ENCODE measurements at places on chromosomes 12 and 14.

GRCh38 chr12:12979731-12980259, 20.3 kb downstream of the HEBP1 start:
- DNase-seq: peak; percentile 96

GRCh38 chr12:102063069-102063468, 1.3 kb upstream of the WASHC3 start:
- no peak for DNase-seq

- no peak for DNase-seq
Measured at GRCh38 chr12:34392741-34393085, 370.4 kb downstream of the ALG10 start.

GRCh38 chr14:23608454-23608853, 27.7 kb upstream of the DHRS2 start:
- no peak for DNase-seq

- no peak for DNase-seq
Measured at GRCh38 chr12:89965993-89966392, 257.4 kb upstream of the ATP2B1 start.

GRCh38 chr14:93232159-93232558, 25.1 kb downstream of the UBR7 start:
- no peak for DNase-seq

DNA sequence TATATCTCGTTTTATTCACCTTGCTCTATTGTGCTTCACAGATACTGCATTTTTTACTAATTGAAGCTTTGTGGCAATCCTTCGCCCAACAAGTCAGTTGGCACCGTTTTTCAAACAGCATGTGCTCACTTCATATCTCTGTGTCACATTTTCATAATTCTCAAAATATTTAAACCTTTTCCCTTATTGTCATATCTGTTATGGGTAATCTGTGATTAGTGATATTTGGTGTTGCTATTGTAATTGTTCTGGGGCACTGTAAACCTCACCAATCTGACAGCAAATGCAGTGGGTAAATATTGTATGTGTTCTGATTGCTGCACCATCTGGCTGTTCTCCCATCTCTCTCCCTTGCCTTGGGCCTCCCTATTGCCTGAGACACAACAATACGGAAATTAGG, 191.3 kb downstream of the BTG1 start:
- no peak for DNase-seq

All from astrocyte of the spinal cord (primary cell).